ENCODE measurements at places on chromosomes 4 and X. TPM values are rescaled to one million over a fixed set of nuclear protein-coding genes. Genes with fewer than 3 reads are reported as not detected.

GRCh38 chrX:37871626-37872302, 24.4 kb upstream of the DYNLT3 start:
- DNase-seq, result peak; percentile 13

CXXC4 gene
- total RNA-seq, result 2.8 TPM

DNA sequence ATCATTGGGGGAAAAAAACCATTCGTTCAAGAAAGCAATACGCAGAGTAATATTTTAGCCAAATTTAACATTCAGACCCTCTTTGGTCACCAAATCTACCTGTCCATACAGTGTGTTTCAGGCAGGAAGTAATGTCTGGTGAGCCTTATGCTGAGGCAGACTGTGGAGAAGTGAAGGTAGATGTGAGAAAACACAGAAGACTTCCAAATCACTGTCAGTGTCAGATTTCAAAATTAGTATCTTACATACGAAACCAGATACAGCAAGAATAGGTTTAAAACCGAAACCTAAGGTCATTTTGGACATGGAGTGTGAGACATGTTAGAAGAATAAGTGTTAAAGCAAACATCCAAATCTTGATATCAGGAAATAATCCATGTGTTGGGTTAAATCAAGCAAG, 664.5 kb upstream of the HTR2C start:
- DNase-seq, result no peak

DNA sequence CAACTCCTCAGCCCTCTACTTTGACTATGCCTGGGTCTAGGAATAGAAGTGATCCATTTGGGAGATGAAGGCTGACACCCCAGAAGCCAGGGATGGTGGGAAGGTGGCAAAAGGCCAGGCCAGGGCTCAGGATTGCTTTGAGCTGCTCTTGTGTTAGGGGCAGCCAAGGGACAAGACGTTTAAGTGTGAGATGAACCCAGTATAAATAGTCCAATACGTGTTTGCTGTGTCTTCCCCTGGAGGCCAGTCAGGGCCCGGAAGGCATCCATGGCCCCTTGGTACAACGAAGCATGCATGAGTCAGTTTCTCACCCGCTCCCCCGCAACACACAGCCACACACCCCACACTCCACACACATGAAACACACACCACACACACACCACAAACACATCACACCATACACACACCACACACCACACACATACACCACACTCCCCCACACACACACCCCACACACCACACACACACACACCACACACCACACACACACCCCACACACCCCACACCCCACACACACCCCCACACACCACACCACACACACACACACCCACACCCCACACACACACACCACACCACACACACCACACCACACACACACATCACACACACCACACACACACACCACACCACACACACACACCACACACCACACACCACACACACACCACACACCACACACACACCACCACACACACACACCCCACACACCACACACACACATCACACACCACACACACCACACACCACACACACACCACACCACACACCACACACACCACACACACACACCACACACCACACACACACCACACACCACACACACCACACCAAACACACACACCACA, 5.1 kb downstream of the STARD8 start:
- DNase-seq, result no peak

GRCh38 chr4:27327421-27328181, 467.0 kb downstream of the STIM2 start:
- DNase-seq, result no peak

GRCh38 chrX:5965406-5965805, 263.3 kb downstream of the NLGN4X start:
- no peak for DNase-seq

All from heart right ventricle (tissue), 16 donors.